ENCODE measurements at places on chromosomes 5 and 9.
A peak's percentile ranks its signal among the peaks of the same experiment; 100 is the strongest.

DNA sequence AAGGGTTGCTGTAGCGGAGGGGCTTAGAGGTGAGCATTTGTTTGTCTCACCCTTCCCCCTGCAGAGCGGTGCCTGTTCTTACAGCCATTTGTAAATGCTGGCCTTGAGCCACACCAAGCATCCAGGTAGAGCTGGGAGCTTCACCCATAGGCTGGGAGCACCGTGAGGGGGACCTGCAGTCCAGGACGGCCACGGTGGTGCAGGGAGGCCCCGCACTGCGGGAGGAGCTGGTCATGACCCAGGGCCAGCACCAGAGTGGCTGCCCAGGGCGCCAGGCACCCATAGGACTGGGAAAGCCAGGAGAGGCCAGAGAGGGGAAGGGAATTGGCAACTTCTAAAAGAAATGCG lies 197.3 kb upstream of the ADAMTS16 start:
- DNase-seq, result no peak

GRCh38 chr9:36092509-36093215 lies 43.9 kb upstream of the GLIPR2 start:
- DNase-seq, result peak; percentile 48

- DNase-seq, result no peak
Observed at GRCh38 chr9:131854896-131855613, 115.2 kb upstream of the RAPGEF1 start.

- no peak for DNase-seq
Observed at GRCh38 chr5:610744-611730, 1.1 kb upstream of the CEP72 start.

- no peak for DNase-seq
Observed at GRCh38 chr5:169656125-169656901, 19.2 kb downstream of the DOCK2 start.

GRCh38 chr9:131690941-131691573 lies 48.8 kb downstream of the RAPGEF1 start:
- no peak for DNase-seq

DNA sequence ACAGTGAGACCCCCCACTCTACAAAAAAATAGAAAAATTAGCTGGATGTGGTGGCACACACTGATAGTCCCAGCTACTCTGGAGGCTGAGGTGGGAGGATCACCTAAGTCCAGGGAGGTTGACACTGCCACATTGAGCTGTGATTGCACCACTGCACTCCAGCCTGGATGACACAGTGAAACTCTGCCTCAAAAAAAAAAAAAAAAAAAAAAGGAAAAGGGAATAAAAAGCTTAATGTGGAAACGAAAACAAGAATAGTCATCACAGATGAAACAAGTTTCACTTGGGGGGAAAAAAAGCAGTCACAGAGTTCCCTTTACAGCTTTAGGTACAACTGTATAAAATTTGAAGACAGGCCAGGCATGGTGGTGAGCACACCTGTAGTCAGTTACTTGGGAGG lies 84.2 kb downstream of the FNBP1 start:
- DNase-seq, result no peak

DNA sequence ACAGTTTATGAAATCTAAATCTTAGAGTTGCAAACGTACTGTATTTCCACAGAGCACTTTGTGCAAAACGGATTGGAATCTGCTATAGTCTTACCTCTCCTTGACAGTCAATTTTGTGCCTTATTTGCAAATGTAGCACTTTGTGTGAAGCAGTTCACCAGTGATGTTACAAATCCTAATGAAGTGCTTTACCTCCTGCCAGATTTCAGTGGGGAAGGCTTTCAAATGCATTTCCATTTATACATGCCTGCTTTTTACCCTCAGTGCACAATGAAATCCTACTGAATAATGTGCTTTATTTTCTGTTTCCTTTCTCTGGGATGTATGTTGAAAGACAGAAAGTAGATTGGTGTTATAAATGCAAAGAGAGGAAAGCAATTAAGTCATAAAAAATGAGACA lies 2141.6 kb upstream of the C9orf72 start:
- no peak for DNase-seq

DNA sequence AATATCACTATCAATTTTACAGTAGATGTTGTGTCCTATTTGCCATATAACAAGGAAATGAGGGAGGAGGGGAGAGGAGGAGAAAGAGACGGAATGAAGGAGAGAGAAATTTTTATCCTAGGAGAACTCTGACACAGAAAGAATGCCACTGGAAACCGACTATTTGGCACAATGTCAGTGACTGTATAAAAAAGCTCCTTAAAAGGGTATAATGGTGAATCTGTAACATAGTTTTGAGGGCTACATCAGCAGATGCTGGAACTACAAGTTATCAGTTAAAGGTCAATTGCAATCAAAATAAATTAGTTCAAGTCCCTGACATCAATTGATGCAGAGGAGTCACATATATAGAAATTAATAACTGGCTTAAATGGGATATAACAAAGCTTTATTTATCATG lies 5.7 kb downstream of the EDIL3 start:
- DNase-seq, result no peak

- no peak for DNase-seq
Observed at GRCh38 chr9:70352802-70353201, 61.7 kb downstream of the KLF9 start.

DNA sequence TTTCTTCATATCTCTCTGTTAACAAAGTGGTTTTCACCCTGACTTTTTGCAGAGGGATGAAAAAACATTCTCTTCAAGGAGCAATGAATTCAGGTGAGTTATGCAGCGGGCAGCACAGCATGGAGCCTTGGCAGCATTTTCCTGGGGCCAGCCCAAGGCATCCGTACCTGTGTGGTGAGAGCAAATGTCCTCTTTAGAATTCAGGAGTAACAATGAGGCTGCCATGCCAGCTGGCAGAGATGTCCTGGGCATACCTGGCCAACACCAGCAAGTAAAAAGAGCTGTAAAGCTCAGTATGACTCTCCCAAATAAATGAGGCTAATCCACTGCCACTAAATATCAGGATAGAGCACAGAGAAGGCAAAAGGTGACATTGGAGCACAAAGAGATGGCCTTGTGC lies 277.6 kb upstream of the TRPC7 start:
- no peak for DNase-seq

- no peak for DNase-seq
Observed at GRCh38 chr5:19853616-19854240, 134.3 kb downstream of the CDH18 start.

DNA sequence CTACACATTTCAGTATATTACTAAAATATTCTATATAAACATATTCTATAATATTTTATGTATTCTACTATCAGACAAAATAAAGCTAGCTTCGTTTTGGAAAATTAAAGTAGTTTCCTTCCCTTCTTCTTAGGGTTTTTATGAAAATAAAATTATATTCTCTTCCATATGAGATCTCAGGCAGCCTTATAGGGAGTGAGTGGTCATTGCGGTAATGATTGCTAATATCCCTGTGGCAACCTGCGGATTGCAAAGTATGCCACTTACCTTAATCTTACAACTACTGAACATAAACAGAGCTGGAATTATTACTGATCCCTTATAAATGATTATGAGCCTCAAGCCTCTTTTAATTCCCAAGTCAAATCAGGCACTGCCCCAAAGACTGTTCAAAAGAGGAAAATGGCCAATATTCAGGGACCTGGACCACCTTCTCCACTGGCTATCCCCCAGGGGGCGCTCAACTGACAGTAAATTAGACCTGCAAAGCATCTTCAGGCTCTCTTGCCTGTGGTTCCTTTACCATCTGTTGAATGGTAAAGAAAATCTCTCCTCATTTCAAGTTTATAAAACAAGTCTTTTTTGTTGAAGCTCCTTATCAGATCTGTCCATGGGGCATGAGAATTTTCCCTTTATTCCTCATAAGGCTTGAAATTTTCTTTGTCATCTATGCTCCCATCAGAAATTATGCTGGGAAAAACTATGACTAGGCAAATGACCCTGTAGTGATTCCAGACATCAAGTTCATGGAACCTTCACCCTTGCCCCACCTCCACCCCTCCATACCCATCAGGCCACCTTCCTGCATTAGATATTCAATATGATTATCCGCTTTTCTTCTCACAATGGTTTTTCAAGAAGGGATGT lies 163.9 kb downstream of the CEMIP2 start:
- DNase-seq, result peak; percentile 80

DNA sequence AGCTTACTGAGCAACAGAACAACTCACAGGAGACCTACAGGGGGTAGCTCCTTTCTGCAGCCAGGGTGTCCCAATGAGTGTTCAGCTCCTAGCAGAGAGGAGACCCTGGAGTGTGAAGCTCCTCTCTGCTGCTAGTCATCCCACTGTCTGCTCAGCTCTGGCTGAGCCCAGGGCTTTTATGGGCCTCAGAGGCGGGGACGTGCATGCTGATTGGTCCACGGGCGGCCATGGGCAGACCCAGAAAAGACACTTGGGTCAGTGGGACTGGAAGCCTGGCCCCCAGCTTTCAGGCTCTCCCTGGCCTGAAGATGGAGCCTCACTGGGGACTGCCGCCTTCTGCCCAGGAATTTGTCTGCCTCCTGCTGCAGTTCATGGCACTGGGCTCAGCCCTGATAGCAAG lies 40.6 kb downstream of the TSPAN17 start:
- no peak for DNase-seq

DNA sequence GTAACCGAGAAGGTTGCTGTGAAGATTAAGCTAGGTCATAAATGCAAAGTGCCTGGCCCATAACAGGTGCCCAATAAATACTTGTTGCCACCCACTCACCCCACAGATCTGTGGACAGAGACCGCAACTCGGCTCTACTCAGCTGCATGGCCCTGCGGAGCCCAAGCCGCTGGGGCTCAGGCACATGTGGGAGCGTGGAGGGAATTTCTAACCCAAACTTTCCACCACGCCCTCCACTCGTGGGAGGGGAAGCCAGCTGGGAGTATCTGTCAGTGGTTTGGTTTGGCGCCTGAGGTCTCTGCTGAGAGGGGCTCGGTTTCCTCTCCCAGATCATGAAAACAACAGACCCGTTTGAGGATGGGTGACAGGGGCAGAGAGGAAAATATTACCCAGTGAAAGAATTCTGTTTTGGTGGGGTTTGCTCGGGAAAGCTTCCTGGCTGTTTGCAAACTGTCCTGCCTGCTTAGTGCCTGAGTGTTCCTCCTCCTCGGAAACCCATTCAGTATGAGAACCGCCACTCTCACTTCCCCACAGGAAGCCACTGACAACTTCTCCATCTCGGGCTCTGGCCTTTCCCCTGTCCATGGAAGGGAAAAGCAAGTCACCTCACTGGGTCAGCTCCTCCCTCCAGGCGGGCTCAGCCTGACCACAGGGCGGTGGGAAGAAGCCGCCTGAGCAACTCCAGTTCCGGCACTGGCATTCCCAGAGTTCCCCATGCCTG lies 60.1 kb downstream of the RGS3 start:
- peak; percentile 60 for DNase-seq

- DNase-seq, result no peak
Observed at GRCh38 chr5:132591145-132591544, 34.4 kb downstream of the RAD50 start.

DNA sequence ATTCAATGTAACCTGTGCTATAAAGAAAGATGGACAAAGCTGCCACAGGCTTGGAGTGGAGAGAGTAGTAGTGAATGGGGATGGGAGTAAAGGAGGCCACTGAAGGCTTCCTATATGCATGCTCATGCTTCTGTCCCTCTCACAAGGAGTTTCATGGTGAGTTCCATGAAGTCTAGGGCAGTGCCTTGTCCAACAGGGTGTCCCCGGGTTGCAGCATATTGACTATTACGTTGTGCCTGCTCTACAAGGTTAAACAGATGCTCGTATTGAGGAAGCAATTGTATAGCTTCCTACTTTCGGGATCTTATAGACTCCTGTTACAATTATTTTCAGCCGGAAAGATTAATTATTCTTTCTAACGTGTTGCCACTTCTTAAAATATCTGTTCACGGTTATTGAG lies 129.1 kb upstream of the PIK3R1 start:
- DNase-seq, result no peak

DNA sequence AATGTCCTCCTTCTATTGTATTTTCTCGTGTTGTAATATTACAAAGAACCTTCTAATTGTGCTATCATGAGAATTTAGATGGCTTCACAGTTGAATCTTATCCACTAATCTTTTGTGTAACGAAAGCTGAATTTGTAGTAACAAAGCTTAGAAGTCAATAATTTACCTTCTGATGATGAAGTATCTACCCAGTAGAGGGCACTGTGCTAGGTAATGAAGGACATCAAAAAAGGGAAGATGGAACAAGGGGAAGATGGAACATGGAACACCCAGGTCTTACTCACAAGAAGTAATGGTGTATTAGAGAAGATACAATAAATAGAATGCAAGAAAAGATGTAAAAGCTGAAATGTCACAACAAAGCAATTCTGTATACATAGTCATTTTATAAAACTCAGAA lies 131.0 kb upstream of the CCNG1 start:
- no peak for DNase-seq

- no peak for DNase-seq
Observed at GRCh38 chr9:93509084-93509483, 55.7 kb upstream of the FAM120AOS start.

- no peak for DNase-seq
Observed at GRCh38 chr9:99677281-99677680, 144.4 kb upstream of the NR4A3 start.

DNA sequence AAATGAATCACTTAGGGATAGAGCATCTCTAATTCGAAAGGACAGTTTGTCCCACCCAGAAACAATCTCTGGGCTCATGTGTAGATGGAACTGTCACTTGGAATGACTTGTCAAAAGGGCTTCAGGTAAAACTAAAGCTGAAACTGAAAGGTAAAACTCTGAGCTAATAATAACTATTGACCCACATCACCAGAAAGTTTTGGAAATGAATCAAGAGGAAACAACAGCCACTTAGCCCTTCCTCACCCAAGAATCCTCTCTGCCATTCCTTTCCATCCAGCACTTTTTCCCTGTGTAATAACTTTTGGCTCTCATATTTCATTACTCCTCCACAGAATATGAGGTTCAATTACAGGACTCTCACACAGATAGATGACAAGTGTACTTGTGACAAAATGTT lies 14.0 kb upstream of the GLRX start:
- no peak for DNase-seq

GRCh38 chr5:112492291-112492690 lies 73.2 kb upstream of the EPB41L4A start:
- DNase-seq, result peak; percentile 31

DNA sequence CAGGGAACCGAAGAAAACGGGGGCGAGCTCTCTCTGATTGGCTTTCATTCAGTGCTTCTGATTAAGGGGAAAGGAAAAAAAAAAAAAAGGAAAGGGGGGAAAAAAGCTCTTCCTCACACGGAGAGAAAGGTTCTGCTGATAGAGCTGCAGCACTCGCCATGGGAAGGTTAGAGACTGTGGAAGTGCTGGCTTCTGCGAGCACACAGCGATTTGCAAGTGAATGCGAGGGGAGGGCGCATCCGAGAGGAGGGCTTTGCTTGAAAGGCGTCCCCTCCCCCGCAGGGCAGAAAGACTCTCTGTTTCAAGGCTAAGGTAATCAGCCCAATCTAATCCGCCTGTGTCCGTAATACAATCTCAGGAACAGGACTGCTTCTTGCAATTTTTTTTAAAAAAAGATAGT lies at the start of gene CDH10:
CDH10 (minus strand) TSS at position 218 of the 400 bp plus-strand sequence. CDS start 51,488 bp downstream, outside the sequence.
- DNase-seq, result no peak

DNA sequence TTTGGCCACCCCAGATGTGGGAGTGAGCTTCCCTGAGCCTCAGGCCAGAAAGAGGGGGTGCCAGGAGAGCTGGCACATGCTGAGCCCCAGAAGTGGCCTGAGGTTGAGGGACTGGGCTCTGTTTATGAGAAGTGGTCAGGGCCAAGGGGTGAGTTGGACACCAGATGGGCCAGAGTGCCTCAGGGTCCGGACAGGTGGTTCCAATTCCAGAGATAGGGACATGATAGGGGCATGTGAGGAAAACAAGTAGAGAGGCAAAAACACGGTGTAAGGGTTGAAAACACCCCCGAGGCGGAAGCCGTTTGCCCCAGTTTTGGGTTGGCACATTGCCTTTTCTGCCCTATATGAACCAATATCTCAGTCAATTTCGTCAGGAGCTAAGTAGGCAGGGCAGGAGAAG lies 125.6 kb upstream of the NFIB start:
- no peak for DNase-seq

Measured in CD4-positive, alpha-beta T cell treated with Interleukin-15 for 1 hour (primary cell).